ENCODE measurements at places on chromosomes 4 and X.
A peak's percentile ranks its signal among the peaks of the same experiment; 100 is the strongest.

DNA sequence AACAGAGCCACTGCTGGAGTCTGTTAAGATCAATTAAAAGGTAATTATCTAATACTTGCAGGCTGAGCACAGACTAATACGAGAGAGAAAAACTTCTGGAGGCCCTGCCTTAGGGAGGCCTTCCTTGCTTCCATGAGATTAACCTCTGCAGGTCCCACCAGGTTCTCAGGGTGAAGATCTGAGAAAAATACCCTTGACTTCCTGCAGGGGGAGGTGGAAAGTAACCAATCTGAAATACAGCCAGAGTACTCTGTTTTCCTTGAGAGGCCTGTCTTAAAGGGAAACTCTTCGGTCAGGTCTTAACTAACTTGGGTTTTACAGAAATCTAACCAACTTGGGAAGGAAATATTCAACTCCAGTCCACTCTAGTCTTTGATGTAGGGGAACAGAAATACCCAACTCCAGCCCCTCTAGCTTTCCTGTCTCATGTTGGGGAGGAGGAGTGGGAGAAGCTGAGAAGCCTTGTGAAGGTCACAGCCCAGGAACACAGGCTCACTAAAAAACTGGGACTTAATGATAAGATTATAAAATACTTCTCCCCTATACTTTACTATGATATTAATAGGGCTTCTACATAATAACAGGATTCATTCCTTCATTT, 77.1 kb downstream of the TBCK start:
- DNase-seq = peak; percentile 14

DNA sequence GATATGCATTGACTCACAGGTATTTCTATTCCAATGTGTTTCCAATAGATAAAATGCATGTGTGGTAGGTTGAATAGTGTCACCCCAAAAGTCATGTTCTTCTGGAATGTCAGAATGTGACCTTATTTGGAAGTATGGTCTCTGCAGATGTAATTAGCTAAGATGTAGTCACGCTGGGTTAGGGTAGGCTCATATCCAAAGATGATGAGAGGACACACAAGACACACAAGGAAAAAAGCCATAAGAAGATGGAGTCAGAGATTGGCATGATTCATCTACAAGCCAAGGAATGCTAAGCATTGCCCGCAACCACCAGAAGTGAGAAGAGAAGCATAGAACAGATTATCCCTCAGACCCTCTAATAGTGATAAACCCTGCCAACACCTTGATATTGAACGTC, 17.5 kb downstream of the ZNF330 start:
- DNase-seq = no peak

DNA sequence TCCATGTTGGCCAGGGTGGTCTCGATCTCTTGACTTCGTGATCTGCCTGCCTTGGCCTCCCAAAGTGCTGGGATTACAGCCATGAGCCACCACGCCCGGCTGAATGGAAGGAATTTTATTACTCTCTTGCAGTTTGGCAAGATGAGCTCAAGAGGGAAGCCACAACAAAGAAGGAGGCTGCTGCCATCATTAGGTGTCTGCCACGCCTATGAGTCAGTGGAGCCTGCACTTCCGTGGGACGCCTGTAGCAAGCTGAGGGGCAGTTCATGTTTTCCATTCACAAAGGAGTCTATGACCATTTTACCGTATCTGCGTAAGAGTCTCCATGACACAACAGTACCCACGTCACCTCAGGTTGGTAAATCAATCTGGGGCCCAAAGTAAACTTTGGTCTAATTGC, 51.2 kb upstream of the CHRNA9 start:
- DNase-seq = peak; percentile 85

GRCh38 chrX:20037186-20037585, 46.3 kb upstream of the BCLAF3 start:
- no peak for DNase-seq

GRCh38 chr4:110620691-110621327, 2.1 kb downstream of the PITX2 start:
- no peak for DNase-seq

- peak; percentile 54 for DNase-seq
Observed at GRCh38 chr4:36189511-36190226, 54.6 kb downstream of the ARAP2 start.

DNA sequence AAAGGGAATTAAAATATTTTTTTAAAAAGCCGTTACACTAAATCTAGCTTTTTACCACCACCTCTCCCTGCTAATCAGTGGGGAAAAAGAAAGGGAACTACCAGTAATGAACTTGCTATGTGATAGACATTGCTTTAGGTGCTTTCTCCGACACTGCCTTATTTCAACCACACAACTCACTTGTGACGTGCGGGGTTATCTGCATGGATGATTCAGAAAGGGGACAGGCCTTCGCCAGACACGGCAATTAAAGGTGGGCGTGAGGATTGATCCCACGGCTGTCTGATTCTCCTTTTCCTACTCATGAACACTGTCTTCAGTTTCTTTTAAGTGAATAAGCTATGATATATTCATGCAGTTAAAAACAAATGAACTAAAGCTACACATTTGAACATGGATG, 882 bp upstream of the CXCR3 start:
- peak; percentile 57 for DNase-seq

- DNase-seq = no peak
Observed at GRCh38 chrX:52608961-52609360, 45.7 kb downstream of the SSX7 start.

- no peak for DNase-seq
Observed at GRCh38 chr4:53852343-53852742, 212.1 kb downstream of the CHIC2 start.

DNA sequence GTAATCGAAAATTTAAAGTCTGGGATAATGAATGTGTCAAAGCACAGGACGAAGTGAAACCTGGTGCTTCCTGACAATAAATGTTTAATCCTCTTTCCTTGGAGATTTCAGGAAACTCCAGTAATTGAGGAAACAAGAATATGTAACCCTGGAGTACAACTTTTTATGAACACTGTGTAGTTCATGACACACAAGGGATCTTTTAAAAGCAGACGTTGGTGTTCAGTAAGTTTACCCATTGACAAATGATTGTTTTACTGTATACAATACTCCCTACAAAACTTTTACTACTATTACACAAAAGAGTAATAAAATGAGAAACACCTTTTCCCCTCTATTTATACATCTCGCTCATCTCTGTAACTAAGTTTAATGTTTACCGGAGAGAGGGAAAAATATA, 312.4 kb downstream of the PPARGC1A start:
- no peak for DNase-seq

GRCh38 chrX:85223359-85223758, 20.2 kb downstream of the SATL1 start:
- no peak for DNase-seq

- no peak for DNase-seq
Observed at GRCh38 chr4:68535974-68536373, 40.1 kb downstream of the UGT2B17 start.

DNA sequence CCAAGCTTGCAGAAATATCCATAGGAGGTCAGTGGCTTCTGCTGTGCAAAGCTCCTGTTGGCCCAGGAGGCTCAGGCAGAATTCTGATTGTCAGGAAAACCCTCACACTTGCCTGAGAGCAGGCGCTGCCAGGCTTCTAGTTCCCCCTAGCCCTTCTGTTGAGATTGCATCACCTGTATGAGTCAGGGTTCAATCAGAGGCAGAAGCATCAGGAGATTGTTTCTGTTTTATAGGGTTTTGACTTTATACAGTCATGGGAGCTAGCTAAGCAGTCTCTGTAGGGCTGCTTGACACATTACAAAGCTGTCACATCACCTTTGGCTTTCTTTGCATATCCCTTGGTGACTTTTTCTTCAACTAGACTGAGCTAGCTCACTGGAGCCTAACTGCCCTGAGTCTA, 27.8 kb downstream of the DIPK2B start:
- no peak for DNase-seq

DNA sequence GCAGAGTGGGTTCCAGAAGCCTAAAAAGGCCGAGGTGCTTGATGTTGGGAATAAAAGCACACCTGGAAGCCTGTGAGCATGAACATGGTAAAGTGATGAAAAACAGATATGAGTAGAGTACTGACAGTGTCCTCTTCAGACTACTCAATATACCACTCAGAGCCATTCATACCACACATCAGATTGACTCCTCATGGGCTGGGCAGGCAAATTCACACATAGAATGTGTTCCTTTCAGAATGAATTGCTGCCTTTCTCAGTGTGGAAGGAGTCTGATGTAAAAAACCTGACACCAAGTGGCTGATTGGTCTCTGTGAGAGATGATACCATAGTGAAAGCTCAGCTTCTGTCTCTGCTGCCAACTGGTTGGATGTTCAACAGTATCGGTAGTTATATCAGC, 442.7 kb downstream of the RAPGEF2 start:
- DNase-seq = no peak

DNA sequence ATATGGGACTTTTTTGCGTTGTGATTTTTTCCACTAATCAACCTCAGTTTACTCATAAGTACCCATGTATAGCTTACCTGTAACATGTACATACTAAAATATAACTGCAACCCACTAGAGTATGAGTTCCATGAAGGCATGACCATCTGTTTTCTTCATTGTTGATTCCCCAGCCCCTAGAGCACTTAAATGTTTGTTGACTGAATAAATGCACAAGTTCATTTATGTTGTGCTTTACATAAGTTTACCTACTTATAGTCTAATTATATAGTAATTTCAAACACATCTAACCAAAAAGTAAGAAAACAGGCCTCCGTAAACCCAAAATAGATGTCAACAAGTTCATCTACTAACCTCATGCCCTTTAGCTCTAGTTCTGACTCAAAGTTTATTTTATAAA, 34.7 kb downstream of the DCHS2 start:
- DNase-seq = no peak

DNA sequence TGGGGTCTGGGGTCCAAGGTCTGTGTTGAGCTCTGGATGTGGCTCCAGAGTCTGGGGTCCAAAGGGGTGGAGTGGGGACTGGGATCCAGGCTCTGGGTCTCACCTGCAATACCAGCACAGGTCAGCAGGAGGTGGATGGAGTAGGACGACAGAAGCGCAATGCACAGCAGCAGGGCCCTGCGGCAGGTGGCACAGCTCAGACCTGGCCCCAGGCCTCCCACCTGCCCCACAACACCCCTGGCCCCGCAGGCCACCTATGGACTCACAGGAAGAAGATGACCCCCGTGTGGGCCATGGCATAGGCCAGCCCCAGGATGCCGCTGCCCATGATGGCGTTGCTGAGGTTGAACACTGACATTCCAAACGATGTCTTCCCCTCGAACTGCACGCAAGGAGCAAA, 3.4 kb downstream of the SLC38A5 start:
- DNase-seq = no peak

- no peak for DNase-seq
Observed at GRCh38 chrX:13821738-13822137, 4.8 kb upstream of the GPM6B start.

DNA sequence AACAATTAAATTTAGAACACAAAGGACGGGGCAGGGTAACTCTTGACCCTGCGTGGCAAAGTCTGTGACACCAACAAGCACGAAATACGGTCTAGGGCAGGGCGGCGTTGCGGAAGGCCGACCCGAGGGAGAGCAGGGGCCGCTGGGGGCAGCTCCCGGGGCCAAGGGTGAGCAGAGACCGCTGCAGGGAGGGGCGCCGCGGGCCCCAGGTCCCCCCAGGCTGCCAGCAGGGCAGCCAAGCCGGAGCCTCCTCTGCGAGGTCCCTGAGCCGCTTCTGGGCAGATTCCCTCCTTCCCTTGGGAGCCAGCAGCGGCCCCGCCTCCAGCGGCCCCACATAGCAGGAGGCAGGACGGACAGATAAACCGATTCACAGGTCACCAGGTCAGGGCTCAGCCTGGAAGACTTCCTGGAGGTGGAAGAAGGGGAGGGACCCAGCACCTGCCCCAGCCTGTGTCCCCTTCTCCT, 90.2 kb downstream of the FAM53A start:
- no peak for DNase-seq

DNA sequence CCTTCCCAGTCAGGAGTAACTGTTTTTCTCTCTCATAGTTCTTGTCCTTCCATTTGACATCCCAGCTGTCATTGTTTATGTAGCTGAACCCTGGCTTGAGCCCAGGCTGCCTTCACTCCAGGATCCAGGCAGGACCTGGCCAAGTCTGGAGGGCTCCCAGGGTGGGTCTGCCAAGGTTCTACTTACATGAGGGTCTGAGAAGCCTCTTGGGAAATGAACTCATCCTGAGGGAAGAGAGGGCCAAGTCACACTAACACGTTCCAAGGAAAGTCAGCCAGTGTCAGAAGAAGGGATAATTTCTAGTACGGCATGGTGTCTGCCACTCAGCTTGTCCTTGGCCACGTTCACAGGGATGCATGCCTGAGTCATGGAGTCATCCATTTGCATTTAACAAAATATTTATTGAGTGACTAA, 54.8 kb upstream of the SRD5A3 start:
- DNase-seq = no peak

DNA sequence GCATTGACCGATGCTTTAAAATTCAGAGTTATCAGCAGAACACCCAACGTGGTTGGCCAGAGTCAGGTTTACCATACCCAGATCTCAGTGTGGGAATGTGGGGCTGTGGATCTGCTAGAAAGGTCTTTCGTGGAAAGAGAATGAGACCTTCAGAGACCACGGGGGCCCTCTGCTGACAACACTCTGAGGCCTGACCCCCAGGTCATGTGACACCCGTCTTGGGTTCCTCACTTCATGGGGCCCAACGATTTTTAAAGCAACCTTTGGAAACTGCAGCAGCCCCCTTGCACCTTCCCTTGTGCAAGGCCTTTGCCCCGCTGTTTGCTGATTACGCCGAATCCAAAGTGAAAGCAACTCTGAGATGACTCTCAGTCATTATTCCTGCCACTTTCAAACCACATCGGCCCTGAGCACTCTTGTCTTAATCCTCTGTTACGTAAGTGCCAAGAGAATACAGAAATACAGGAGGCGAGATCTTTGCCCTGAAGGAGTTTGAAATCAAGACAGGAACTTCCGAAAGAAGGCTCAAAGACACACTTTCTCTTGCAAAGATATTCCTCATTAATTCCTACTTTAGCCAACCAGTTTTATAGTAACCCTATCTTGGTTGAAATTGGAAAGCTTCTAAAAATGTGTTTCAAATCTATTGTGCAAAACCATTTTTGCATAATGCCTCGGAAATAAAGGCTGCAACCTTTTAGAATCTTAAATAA, 88.3 kb downstream of the EVC2 start:
- DNase-seq = no peak

- DNase-seq = no peak
Observed at GRCh38 chrX:39736216-39737211, 361.2 kb downstream of the BCOR start.

GRCh38 chrX:29890646-29891200, 324.6 kb upstream of the MAGEB2 start:
- DNase-seq = no peak
